Keratinocyte (primary cell): ENCODE measurements at places on chromosomes 1 and 21.
A peak's percentile ranks its signal among the peaks of the same experiment; 100 is the strongest.

GRCh38 chr1:89112871-89113613, 12.9 kb downstream of the GBP2 start:
- no peak for DNase-seq

- no peak for DNase-seq
These were observed 17.2 kb downstream of the DRAXIN start for GRCh38 chr1:11708554-11709350.

GRCh38 chr1:171715813-171716251, 26.0 kb downstream of the VAMP4 start:
- DNase-seq, result no peak

DNA sequence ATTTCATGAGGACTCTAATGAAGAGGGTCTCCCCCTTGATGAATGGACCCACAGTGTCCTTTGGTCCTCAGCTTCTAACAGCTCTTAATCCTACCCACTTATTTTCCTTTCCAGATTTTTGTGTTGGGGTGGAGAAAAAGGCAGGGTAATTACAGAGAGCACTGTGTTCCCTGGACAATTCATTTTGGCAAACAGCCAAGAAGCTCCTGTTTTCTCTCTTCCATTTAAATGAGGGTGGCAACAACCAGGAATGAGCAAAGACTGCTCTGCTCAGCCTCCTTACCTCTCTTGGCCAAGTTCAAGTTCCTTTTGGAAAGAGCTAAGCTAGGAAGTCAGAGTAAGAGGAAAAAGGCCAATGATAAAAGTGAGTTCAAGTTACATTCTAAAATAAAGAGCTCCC, 11.9 kb downstream of the XKR8 start:
- DNase-seq, result no peak

GRCh38 chr1:228142701-228143136, 2.6 kb downstream of the GUK1 start:
- DNase-seq, result no peak

DNA sequence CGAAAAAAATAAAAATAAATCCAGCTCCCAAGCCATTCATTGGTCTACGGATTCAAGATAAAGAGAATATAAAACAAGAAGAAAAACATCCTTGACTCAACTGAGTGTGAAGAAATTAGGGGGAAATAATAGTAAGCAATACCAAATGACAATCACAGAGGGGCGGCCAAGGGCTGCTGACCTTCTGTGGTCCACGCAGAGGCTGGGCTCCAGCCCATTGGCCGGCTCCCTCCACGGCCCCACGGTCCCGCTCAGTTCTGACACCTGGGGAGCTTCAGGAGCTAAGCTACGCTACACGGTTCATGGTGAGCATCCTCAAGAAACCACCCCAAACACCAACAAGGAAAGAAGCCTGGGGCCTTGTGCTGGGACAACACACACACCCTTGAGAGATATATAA, 400 bp upstream of the KRTAP10-12 start:
- no peak for DNase-seq

DNA sequence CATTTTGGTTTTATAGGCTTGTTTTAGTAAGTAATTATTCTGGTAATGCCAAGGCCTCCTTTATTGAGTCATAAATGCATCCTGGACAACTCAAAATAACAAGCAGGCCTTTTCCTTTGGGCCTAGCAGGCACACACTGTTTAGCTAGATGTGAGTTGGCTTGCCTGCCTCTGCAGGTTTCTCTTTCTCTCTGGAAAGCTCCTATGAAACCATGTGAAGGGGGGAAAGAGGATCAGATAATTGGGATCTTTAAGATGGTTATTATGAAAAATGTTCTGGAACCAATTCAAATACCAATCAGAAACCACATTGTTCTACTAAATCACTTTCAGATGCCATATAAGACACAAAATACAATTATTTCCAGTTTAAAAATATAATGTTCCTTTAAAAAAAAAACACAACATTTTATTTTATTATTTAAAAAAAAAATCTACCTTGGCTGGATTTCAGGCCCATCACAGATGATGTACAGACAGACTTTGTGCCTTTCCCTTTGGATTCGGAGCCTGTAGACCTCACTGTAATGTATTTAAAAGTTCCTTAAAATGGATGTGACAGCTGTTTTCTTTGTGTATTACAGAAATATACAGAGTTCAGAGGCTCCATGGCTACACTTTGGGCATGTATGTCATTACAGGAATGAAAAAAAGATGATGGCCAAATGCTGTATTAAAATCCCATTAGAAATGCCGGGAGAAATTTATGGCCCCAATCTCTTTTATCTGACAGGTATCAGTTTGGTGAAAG, 80.2 kb downstream of the NTMT2 start:
- no peak for DNase-seq

DNA sequence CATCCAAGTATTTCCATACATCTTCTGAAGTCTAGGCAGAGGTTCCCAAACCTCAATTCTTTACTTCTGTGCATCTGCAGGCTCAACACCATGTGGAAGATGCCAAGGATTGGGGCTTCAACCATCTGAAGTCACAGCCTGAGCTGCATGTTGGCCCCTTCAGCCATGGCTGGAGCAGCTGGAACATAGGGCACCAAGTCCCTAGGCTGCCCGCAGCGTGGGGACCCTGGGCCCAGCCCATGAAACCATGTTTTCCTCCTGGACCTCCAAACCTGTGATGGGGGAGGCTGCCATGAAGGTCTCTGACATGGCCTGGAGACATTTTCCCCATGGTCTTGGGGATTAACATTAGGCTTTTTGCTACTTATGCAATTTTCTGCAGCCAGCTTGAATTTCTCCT, 729.8 kb downstream of the KCNT2 start:
- DNase-seq, result no peak

DNA sequence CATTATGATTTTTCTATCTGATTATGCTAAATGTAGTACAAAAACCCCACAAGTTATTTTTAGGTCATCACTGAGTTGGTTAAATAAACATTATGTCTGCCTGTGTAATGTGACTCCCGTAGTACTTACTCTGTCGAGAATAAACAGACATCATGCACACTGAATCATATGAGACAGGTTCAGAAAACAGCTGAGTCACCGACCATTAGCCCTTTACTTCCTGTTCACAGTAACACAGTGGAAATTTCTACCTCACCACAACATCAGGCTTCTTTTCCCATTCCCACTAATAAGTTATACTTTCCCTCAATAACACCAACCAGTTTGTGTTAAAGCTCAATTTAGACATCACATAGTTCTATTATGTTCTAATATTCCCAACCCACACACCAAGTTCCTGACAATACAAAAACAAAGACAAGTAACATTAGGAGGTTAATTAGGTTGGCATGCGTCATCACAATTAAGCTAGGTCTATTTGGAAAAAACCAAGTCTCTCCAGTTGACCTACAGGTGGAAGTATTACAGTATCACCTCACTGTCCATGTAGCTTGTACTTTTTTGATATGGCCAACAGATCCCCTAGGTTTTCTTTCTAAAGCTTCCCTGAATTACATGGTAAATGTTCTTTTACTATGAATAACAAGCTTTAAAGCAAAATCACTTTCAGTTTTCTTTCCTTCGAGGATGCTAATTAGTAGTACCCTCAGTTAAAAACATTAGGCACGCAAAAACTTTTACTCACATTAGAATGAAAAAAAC, 154.2 kb downstream of the EIF4G3 start:
- peak; percentile 46 for DNase-seq

DNA sequence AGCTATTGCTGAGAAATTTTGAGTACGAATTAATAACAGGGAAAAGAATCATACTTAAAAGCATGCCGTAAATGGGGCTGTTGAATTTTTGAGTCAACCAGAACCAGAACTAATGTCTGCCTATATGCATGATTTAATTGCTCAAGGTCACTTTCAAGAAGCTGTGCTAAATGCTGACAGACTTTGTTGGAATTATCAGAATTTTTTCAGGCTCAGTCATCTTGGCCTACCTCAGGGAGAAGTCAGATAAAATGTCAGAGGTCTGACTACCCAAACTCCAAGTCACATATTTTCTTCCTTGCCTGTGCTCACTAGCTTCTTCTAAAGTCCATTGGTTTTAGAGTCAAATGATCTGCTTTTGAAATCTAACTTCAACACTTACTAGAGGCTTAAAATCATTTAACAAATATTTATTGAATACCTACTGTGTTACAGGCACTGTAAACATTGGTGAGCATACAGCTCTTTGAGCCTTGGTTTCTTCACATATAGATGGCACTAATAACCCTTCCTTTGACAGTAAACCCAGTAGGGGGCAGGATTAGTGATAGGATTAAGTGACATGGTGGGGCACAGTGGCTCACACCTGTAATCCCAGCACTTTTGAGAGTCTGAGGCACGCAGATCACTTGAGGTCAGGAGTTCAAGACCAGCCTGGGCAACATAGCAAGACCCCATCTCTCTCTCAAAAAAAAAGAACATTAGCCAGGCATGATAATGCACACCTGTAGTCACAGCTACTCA, 121.2 kb upstream of the SLC44A3 start:
- peak; percentile 13 for DNase-seq
